ENCODE measurements at places on chromosomes 2 and 18.

- DNase-seq, result no peak
Observed at GRCh38 chr2:176137906-176138305, 8.4 kb downstream of the HOXD8 start.

GRCh38 chr18:42719221-42719620 is 396.3 kb downstream of the RIT2 start:
- no peak for DNase-seq

GRCh38 chr2:240560084-240560479 is at the start of gene DUSP28:
Gene DUSP28, plus strand, starts transcription at chr2:240560357. Its CDS starts 328 bp downstream, at chr2:240560685.
- no peak for DNase-seq

DNA sequence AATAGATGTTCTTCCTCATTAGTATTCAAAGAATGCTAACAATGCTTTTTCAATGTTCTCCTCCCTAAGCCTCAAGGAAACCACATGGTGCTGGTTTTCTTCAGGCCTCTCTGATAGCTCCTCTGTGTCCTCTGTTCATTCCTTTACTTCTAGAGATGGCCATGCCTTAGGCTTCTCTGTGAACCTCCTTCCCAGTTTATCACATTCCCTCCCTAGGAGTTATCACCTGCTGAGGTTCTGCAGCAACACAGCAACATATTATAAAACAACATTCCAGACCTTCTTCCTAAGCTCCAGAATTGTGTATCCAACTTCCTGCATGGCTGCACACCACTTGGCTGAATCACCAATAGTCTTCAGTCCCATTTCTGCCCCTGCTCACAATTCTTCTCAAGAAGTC is 325.5 kb downstream of the IRS1 start:
- no peak for DNase-seq

- DNase-seq, result no peak
Observed at GRCh38 chr2:10654069-10654468, 35.7 kb downstream of the NOL10 start.

Measured in AG04450 (cell line).